Activated CD4-positive, alpha-beta T cell treated with anti-CD3 and anti-CD28 coated beads, Interleukin-2, amount 50 U/mL, for 24 hours (primary cell): ENCODE measurements at places on chromosomes 1 and 21.
A peak's percentile ranks its signal among the peaks of the same experiment; 100 is the strongest.

- no peak for DNase-seq
These were observed 249.1 kb upstream of the PTBP2 start for GRCh38 chr1:96472471-96472870.

DNA sequence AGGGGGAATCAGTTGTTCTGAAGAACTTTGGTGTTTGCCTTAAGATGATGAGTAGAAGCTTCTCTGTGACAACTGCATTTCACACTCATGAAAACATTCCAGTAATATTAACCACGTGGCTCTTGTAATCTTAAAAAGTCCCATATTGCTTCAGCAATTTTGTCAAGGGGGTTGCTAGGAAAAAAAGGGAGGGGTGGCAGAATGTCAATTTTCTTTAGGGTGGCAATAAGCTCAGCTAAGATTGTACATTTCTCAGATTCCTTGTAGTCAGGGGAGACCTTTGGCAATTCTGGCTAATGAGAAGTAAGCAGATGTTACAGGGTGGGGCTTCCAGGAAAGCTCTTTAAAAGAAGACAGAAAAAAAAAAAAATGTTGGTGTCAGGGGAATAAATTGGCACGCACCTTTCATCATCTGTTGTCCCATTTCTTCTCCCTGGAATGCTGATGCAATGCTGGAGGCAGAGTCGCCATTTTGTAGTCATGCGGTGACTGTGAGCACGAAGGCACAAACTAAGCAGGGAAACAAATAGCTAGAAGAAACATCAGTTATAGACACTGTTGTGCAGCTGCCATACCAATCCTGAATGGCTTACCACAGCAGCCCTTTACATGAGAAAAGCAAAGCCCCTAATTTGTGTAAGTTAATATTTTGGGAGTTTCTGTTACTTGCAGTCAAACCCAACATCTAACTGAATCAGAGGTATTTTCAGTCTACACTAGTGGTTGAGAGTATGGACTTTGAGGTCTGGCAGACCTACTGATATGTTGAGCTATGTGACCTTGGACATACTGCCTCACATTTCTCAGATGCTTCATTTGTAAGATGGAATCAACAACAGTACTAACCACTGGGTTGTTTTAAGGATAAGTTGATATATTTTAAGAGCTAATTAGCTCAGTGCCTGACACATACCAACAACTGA, 56.1 kb upstream of the MRPS6 start:
- no peak for DNase-seq

GRCh38 chr1:153355445-153356071, 2.1 kb upstream of the S100A9 start:
- no peak for DNase-seq

GRCh38 chr1:116692879-116693278, 25.3 kb upstream of the IGSF3 start:
- no peak for DNase-seq

GRCh38 chr1:47591801-47592200, 154.0 kb downstream of the FOXD2 start:
- no peak for DNase-seq

- DNase-seq, result no peak
These were observed 5.2 kb upstream of the FNBP1L start for GRCh38 chr1:93442741-93443140.

- no peak for DNase-seq
These were observed 29.8 kb upstream of the LRRC38 start for GRCh38 chr1:13543451-13544220.

GRCh38 chr21:16606271-16606670, 876.5 kb downstream of the USP25 start:
- DNase-seq, result no peak

DNA sequence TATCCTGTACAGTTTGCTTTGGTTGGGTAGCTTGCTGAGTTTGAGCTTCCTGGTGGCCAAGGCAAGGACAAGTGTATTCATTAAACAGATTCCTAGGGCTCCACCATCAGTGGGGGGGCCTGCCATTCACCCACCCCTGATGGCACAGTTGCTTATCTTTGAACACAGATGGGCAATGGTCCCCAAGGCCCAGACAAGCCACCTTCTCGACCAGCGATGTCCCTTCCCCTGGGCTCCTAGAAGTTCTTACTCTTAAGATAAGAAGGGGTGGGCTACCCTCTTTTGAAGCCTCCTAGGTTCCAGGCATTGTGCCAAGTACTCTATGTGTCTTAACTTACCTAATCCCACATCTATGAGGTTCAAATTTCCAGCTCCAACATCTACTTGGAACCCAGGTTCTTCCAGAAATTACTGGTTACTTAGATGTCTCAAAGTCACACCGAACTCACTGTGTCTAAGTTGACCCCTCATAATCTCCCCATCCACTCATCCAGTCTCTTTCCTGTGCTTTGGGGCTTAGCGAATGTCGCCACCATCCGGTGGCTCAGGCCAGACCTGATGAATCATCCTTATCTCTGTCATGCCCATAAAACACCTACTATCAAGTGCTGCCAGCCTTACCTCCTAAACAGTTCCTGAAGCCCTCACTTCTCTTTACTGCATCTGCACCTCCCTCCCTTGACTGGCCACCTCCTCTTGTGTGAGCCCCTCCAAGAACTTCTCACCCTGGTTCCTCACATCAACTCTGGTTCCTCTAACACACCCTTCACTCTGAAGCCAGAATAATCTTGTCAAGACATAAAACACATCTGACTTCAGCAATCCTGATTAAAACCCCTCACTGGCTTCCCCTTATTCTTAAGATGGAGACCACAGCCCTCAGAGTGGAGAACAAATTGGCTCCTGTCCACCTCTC, 50.1 kb downstream of the KLHDC7A start:
- no peak for DNase-seq

DNA sequence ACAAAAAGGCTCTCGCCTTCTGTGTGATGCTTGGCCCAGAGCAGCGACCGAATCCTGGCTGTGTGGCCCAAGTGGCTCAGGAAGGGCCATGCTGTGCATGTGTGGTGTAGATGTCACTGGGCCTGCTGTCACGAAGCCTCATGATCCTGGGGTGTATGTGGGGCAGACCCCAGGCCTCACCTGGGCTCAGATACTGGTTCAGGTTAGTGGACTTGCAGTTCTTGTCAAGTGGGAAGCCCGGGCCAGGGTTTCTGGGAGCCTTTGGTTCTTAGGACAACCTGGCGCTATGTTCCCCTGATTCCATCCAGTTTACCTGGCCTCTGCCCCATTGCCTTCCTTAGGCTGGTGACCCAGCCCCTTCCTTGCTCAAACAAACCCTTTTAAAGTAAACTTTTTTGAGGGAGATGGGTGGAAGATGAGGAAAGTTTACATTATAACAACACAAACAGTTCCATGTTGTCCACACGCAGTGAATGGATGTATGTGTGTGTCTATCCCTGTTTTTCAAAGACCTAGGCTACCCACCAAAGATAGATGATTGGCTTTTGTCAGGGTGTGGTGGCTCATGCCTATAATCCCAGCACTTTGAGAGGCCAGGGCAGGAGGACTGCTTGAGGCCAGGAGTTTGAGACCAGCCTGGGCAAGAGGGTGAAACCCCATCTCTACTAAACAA, 84.3 kb downstream of the UCK2 start:
- DNase-seq, result no peak

GRCh38 chr1:210291786-210292230, 36.9 kb upstream of the HHAT start:
- no peak for DNase-seq

- DNase-seq, result no peak
These were observed 15.6 kb upstream of the VAMP3 start for GRCh38 chr1:7755448-7755847.

DNA sequence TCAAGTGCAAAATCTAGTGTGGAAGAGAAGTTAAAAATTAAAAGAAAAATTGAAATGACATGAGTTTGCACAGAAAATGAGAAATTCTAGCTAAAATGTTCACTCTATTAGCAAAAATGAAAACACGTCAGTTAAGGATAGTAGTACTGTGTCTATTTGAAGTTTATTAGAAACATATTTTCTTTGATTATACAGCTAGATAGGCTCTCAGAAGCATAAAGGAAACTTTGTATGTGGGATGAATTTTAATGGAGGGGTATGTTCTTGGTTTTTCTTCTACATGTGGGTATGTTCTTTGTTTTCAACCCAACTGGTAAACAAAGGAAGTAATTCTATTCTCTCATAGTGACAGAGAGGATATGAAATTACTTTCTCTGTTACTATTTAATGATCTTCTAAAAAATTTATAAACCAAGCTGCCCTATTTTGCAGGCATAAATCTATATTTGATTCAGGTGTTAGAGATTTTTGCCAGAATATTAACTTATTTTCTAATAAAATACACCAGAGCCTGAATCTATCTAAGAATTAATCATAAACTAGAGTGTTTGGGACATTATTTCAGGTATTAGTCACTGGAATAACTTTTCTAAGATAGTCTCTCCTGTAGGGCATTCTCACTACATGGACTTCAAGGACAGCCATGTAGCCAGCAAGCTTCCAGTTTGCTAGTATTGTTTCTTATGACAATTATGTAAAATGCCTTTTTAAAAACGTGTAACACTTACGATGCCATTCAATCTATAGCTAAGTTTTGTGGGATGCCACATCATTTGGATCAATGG, 15.8 kb downstream of the GPSM2 start:
- DNase-seq, result no peak

DNA sequence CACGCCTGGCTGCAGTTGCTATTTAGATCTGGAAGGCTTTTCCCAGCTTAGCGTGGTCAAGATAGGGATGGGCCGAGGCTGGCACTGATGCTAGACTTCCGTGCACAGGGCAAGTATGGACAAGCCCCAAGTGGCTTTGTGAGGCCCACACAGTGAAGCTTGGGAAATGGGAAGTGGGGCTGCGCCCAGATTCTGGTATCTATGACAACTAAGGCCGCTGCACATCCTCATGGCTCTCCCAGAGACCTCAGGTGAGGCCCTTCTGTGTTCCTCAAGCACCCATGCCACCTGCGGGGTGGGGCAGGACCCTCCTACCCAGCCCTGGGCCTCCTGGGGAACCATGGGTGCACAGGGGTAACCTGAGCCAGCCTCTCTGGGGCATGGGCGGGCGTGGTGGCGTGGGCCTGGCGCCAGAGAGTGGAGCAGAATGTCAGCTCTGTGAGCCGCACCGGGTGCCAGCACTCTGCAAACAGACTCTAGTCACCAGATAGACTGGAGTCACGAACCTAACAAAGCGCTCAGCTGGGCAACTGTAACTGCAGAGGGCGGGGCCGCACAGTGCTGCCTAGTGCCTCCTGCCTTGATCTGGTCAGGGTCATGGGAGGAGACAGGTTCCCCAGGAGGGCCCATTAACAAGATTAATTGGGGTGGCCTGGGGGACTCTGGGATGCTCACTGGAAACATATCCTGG, 46.4 kb downstream of the ELF3 start:
- no peak for DNase-seq

GRCh38 chr1:234244482-234244881, 128.8 kb upstream of the COA6 start:
- no peak for DNase-seq

GRCh38 chr1:24390924-24391782, 22.4 kb downstream of the STPG1 start:
- peak; percentile 61 for DNase-seq

- no peak for DNase-seq
These were observed 63.6 kb downstream of the MYOM3 start for GRCh38 chr1:24048205-24048869.

- no peak for DNase-seq
These were observed 72.8 kb downstream of the PTPRU start for GRCh38 chr1:29309075-29309474.

DNA sequence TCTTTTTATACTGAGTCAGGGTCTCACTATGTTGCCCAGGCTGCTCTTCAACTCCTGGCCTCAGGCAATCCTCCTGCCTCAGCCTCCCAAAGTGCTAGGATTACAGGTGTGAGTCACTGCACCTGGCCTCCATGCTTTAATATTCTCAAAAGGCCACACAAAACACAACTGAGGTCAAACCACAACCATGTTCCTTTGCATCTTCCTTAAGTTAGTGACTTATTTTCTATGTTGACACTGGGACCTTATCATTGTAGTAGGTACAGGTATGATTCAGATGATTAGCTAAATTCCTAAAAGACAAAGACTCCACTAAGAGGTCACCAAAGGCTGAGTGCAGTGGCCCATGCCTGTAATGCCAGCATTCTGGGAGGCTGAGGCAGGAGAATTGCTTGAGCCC, 131.9 kb upstream of the ATP1B1 start:
- DNase-seq, result no peak

DNA sequence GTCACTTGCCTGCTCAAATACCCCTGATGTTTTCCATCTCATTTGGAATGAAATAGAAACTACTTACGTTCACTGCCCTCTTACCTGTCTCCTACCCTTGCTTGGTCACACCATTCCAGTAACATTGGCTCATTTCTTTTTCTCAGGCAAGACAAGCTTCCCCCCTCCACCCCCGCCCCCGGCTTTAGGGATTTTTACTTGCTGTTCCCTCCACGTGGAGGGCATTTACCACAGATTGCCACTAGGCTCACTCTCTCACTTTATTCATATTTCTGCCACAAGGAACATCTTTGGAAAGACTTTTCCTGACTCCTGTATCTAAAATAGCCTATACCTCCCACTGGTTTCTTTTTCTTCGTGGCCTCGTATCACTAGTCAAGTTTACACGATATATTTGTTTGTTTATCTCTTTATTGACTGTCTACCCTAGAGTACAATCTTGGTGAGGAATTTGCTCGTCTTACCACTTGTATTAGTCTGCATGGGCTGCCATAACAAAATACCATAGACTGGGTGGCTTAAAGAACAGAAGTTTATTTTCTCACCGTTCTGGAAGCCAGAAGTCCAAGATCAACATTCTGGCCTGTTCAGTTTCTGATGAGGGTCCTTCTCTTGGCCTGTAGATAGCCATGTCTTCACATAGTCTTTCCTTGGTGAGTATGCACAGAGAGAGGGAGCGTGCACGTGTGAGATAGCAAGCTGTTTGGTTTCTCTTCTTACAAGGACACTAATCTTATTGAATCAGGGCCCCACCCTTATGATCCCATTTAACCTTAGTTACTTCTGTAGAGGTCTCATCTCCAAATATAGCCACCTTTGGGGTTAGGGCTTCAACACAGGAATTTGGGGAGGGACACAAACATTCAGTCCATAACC, 126.2 kb downstream of the NRDC start:
- no peak for DNase-seq

DNA sequence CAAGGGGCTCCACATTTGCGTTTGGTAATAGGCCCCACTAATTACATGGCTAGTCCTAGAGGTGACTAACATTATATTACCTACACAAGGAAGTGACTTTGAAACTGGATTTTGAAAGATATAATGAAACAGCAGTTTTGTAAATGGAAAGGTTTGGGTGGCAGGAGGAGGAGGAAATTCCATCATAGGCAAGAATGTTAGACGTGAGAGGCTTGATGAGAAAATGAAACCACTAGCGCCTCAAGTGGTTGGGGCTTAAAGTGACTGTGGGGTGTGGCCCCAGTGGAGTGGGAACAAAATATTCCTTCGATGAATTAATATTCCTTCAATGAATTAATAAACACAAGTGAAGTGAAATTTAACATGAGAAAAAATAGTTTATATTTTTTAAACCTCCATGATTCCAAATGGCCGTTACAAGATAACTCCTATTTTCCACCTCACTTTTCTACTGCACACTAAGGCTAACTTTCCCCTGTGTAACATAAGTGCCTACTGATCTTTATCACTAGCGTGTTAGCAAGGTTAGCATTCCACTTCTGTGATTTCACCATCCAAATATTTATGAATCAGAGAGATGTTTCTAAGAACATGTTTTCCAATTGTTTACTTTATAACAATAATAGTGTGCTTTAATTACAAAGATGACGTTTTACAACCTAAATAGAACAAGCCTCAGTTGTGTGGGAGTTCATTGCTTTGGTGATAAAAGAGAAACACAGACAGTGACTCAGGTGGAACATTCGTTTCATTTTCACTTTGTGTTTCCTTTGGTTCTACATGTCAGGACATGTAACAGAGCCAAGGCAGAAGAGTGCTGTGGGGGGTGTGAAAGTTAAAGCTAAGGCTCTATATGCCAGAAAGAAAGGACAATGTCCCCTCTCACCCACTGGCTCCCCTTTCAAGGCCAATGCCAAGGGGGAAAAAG, 12.5 kb upstream of the ATF3 start:
- DNase-seq, result no peak
